Daoy (cell line): ENCODE measurements at places on chromosomes 5 and 9. TPM values are rescaled to one million over a fixed set of nuclear protein-coding genes. Genes with fewer than 3 reads are reported as not detected.
A peak's percentile ranks its signal among the peaks of the same experiment; 100 is the strongest.

DNA sequence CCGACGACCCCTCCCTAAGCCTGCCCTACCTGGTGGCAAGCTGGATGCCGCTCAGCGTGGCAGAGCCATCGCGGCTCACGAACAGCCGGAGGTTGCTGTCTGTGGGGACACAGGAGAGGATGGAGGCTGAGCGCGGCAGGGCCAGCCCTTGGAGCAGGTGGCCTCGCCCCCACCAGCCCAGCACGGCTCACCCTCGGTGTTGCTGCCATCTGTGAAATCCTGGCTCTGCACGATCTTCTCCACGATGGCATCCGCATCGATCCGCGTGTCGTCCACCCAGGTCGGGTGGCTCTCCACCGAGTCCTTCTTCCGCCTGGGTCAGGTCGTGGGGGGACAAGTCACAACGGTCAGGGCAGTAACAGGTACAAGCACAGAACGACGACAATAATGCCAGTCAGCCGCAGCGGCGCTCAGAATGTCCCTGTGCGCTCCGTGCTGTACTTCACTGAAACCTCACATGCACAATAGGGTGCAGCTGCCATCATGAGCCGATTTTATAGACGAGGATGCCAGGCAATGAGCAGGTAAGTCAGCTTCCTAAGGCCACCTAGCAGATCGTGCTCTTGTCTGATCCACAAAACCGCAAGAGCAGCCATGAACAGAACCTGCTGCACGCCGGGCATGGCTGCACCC, 7.0 kb upstream of the DPM2 start:
- DNase-seq, result no peak

GRCh38 chr9:84754881-84755280, 85.4 kb downstream of the NTRK2 start:
- peak; percentile 45 for DNase-seq

- no peak for DNase-seq
These were observed 31.7 kb downstream of the CRB2 start for GRCh38 chr9:123387686-123388085.

DNA sequence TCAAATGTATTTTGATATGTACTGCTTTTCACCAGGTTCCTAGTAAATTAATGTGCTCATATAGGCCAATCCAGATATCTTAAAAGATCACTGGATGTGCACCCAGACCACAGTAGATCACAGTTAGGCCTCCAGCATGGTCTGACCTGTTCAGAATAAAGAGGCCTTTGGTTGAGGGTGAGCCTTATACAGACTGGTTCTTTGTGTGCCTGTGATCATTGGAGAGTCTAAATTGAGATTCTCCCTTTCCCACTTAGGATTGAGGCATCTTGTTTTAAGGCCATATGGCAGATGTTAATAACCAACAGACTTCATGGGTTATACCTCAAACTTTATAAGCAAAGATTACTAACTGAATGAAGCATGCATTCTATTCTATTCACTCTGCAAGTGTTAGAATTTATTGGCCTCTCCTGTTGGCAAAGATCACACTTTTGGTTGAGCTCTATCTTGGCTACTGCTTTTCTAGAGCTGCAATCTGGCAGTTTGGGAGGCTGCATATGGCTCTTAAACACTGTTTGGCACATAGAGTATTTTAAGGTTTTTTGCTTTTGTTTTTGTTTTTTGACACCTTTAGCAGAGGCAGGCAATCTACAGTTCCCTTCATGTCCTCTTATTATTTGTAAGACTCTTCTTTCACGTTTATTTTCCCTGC, 8.5 kb downstream of the CHSY3 start:
- no peak for DNase-seq

DNA sequence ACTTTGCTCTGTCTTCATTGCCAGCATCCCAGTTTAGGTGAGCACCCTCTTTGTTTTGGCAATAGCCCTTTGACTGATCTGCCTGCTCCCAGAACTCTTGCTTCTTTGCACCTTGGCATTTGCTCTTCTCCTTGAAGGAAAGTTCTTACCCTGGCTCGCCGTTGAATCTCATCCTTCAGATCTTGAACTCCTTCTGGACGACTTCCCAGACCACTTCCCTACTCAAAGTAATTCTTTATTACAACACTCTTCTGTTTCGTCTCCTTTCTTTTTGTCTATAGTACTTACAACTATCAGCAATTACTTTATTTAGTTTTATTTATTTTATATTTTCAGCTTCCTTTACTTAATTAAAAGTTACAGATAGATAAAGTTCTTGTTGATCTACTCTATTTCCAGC, 1510.1 kb downstream of the MAT2B start:
- DNase-seq, result no peak

The FCN2 gene
- total RNA-seq, result not detected in 2 replicates

The LYSMD3 gene
- total RNA-seq, result 10.8 and 16.1 TPM in 2 replicates
